ENCODE measurements at places on chromosomes 11 and 22.

GRCh38 chr11:11786771-11787170 lies 55.0 kb upstream of the USP47 start:
- DNase-seq = peak; percentile 32

DNA sequence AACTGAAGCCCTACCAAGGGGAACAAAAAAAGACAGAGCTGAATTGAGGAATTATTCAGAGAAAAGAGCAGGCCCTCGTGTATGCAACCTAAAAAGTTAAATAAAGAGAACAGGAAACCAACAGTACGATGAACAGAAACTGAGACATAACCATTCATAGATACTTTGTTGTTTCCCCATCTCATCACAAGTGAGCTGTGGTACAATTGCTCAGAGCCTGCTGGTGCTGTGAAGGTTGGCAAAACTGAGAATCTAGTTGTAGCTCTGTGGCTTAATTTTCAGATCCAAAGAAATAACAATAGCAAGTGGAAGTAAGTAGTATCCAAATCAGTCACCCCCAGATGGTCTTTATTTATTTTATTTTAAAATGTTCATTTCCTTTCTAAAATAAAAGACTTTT lies 37.7 kb upstream of the BLID start:
- DNase-seq = no peak

DNA sequence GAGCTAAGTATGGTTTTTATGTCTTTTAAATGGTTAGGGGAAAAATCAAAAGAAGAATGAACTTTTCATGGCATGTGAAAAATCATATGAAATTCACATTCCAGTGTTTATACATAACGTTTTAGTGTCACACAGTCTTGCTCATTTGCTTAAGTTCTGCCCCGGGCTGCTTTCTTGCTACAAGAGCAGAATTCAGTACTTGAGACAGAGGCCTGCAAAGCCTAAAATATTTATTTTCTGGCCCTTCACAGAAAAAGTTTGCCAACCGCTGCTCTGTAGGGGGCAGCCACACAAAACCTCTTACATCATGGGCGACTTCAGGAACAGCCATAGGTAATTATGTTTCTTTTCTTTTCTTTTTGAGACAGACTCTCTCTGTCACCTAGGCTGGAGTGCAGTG lies 1.0 kb upstream of the ATG2A start:
- DNase-seq = peak; percentile 58

DNA sequence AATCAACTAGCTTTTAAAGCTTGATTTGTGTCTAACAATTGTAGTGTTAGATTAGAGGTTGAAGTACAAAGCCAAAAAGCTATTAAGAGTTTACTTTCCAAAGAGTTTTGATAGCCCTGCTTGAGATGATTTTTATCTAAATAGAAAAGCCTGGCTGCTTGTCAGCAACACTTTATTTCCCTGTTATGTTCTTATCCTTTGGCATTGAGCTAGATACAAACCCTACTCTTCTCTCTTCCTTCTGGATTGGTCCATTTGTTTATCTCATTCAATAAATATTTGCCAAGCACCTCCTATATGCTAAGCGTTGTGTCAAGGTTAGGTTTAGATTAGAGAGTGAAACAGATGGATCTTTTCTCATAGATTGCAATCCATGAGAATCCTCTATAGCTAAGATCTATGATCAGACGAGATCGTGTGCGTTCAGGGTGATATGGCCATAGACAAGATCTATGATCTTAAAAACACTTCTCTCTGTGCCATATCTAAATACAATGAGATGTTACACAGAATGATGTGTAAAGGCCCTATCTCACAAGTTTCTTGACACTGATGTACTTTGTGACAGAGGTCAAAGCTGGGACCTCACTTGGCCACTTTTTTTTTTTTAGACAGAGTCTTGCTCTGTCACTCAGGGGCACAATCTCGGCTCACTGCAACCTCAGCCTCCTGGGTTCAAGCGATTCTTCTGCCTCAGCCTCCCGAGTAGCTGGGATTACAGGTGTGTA lies 57.8 kb downstream of the CTNND1 start:
- DNase-seq = no peak

- no peak for DNase-seq
Observed at GRCh38 chr22:42932197-42932519, 75.1 kb upstream of the ARFGAP3 start.

DNA sequence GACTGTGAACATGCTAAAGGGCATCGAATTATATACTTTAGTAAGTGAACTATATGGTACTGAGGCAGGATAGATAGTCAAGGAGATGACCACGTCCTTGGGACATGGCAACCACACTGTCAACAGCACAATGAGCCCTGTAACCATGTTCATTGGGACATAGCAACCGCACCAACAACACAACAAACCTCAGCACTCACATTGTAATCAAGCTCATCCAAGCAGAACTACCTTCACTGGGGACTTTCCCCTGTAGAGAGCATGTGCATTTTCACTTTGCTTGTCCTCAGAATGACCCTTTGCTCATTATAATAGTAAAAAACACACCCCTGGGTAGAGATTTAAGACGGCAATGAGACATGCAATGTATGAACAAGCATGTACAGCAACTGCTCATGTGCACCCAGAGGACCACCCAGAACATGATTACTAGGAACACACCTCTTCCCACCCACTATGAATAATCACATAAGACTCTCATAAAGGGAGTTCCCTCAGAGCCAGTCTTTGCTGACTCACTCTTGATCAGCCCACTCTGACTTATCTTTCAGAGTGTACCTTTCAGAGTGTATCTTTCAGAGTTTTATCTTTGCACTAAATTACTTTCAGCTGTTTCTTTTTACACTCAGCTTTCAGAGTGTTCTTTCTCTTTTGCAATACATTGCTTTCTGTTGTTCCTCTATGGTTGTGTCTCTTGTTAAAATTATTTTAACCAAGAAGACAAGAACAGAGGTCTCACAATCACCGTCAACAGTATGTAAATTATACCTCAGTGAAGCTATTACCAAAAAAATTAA lies 4.1 kb upstream of the PLAAT2 start:
- DNase-seq = peak; percentile 99

GRCh38 chr11:266676-267439 lies 11.3 kb upstream of the NLRP6 start:
- no peak for DNase-seq

GRCh38 chr22:19407649-19408606 lies 23.6 kb downstream of the HIRA start:
- DNase-seq = no peak

- no peak for DNase-seq
Observed at GRCh38 chr11:49302360-49302759, 94.0 kb upstream of the FOLH1 start.

- DNase-seq = peak; percentile 23
Observed at GRCh38 chr11:114395736-114396135, 4.6 kb downstream of the C11orf71 start.

- DNase-seq = no peak
Observed at GRCh38 chr11:62575156-62575555, 1.5 kb upstream of the EEF1G start.

- DNase-seq = peak; percentile 75
Observed at GRCh38 chr11:35932681-35933319, 11.1 kb upstream of the LDLRAD3 start.

DNA sequence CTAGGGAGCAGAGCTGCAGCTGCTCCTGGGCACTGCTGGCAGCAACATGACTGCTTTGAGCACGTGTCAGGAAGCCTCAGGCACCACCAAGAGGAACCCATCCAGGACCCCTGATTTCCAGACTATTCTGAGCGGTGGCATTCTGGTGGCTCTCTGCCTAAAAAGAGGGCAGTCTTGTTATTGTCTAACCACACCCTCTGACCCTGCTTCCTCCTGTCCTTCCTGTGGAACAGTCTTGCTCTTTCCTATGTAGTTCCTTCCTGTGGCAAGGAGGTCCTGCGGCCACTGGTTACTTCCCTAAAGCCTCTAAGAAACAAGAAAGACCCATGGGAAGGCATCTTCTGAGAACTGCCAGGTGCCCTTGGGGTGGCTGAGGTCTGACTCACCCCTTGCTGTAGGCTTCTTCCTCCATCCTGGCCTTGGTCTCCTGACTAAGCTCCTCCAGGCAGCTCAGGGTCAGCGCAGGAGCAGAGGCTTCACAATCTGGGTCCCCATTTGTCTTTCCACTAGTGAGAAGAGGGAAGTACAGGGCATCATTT lies 13.1 kb upstream of the LYVE1 start:
- DNase-seq = peak; percentile 95

DNA sequence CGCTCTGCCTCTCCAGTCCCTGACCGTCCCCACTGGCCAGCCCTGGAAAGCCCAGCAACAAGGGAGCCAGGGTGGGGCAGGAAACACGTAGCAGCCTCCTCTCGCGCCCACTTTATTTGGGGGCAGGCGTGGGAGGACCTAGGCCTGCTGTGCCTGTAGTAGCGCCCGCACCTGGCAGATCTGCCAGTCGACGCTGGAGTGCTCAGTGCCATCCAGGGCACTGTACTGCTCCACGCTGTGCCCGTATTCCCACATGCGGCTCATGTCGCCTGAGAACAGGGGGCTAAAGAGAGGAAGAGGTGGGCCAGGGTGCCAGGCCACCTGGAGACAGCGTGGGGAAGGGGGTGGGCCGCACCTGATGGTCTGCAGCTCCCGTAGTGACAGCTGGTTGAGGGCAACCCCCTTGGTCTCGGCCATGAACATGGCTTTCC lies 17.0 kb upstream of the DRICH1 start:
- DNase-seq = no peak

DNA sequence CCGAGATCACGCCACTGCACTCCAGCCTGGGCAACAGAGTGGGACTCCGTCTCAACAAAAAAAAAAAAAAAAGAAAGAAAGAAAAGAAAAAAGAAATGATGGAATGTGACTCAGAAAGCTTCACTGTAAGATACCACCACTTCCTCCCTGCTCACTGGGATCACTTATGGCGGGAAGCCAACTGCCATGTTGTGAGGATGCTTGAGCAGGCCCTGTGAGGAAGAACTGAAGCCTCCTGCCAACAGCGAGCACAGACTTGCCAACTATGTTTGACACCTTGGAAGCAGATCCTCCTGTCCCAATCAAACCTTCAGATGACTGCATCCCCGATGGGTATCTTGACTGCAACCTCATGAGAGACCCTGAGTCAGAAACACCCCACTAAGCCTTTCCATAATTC lies 8.3 kb downstream of the SEC14L6 start:
- peak; percentile 9 for DNase-seq

DNA sequence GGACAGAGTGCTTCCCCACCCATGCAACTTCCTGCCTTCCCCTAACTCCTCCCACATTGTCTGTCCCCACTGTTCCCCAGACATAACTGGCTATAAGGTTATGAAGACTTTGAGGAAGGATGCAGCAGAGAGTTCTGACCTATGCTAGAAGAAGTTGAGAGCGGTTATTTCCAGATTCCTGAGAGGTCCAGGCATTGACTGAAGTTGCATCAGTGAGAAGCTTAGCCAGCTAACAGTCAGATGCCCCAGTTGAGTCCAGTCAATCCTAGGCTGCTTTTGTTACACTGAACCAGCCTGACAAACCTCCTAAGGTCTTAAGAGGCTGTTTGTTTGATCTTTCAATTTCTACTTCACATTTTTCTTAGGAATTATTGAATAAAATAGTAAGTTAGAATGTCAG lies 937.9 kb upstream of the CCDC90B start:
- no peak for DNase-seq

DNA sequence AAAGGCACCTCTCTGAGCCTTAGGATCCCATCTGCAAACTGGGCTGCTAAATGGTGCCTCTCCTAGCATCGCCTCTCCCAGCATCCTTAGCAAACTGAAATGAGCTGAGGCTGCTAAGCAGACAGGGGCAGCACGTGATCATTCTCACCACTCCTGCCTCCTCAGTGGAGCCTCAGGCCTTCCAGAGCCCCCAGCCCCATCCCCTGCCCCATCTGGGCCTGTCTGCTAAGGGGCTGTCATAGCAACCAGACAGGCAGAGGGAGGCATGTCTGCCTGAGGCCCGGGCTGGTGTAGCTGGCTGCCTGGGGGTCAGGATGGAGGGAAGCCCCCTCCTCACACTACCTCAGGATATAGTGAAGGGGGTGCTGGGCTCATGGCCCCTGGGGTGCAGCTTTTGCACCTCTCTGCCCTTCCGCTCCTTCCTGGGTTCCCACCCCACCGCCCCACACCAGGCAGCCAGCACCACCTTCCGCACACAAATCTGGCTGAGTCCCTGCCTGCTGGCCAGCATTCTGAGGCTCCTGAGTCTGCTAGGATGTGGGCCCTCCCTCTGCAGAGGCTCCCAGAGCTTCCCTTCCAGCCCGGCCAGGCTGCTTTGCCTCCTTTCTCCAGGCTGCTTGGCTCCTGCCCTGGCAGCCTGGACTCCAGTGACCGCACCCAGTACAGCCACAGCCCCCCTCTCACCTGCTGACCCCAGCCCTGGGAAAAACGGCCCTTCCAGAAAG lies 47.5 kb upstream of the TTLL12 start:
- DNase-seq = no peak

DNA sequence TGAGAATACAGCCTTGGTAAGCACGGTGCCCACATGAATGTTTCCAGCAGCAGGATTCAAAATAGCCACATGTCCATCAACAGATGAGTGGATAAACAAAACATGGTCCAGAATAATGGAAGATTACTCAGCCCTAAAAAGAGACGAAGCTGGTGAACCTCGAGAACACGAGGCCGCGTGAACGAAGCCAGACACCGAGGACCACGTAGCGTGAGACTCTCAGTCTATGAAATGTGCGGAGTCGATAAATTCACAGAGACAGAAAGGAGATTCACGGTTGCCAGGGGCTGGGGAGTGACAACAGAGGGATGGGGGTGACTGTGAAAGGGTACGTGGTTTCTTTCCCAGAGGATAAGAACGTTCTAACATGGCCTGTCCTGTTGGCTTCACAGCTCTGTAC lies 2.9 kb upstream of the ASCL2 start:
- no peak for DNase-seq

GRCh38 chr22:48885271-48885918 lies 942.3 kb downstream of the BRD1 start:
- no peak for DNase-seq

DNA sequence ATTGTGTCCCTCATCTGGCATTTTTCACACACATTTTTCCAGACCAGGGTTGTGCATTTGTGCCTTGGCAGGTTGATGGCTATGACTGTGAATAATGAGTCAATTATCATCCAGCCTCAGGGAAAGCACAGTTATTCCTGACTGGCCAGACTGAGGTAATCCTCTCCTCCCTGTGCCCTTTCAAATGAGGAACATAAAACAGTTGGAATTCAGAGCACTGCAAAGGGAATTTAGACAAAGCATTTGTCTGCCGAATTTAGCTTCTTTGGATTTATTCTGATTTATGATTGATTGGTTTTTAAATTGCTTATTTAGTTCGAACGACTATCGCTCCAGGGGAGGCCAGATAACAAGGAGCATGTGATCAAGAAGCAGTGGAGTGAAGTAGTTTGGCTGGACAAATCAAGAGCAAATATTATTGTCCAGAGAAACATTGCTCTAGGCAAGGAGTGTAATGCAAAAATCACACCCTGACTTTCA lies 30.8 kb upstream of the RAG2 start:
- DNase-seq = no peak

DNA sequence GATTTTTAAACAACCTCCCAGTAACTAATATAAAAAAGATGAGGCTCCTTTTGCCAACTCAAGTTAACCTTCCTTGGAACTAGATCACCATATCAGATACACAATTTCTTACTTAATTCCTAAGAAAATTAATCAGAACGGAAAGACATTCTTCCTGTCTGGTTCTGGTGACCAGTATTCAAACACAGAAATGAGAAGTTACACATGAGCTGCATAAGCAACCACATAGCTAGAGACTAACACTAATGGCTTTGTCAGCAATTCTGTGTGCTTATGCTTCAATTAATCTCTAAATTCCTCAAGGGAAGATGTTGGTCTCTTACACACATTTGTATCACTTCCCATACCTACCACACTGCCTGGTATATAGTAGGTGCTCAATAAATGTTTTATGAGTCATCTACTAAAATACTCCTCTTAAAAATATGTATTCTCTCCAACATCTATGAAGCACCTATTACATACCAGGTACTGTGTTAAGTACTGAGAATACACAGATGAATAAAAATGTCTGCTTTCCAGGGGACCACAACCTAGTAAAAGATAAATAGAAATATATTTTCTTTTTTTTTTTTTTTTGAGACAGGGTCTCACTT lies 54.5 kb downstream of the GAB2 start:
- peak; percentile 18 for DNase-seq

Measured in common myeloid progenitor, CD34-positive (primary cell).